Activated T-helper 1 cell treated with anti-CD3 and anti-CD28 coated beads, Interleukin-12 subunit alpha, Interleukin-12 subunit beta, Interleukin-2, Interleukin-4 antibody, amounts not matched to agents 30 ng/mL and 10 ng/mL and 1 ng/mL, durations not matched to agents 14 hours and 24 hours and 36 hours (primary cell): ENCODE measurements at places on chromosomes 5 and 9. TPM values are rescaled to one million over a fixed set of nuclear protein-coding genes. Genes with fewer than 3 reads are reported as not detected.
A peak's percentile ranks its signal among the peaks of the same experiment; 100 is the strongest.

GRCh38 chr9:114060711-114061110, 17.4 kb downstream of the AMBP start:
- H3K4me1 ChIP-seq, result no peaks in the 10 kb centered on the region
- peaks cover 5% of the 10 kb centered on the region for H3K27me3 ChIP-seq
- H3K27ac ChIP-seq, result no peak overlapping the region
- H3K4me3 ChIP-seq, result no peak overlapping the region

GRCh38 chr5:31987985-31988710, 186.0 kb downstream of the GOLPH3 start:
- H3K36me3 ChIP-seq, result no peaks in the 10 kb centered on the region
- H3K27me3 ChIP-seq, result peaks cover 2% of the 10 kb centered on the region
- H3K4me3 ChIP-seq, result no peak overlapping the region
- no peak for DNase-seq

- H3K36me3 ChIP-seq, result peaks cover 2% of the 10 kb centered on the region
- peak overlapping the region; percentile 67 for H3K27ac ChIP-seq
- H3K4me3 ChIP-seq, result peak overlapping the region; percentile 83
- DNase-seq, result no peak
- peaks cover 39% of the 10 kb centered on the region for H3K27me3 ChIP-seq
Measured at GRCh38 chr5:6449465-6450158, 953 bp downstream of the UBE2QL1 start.

DNA sequence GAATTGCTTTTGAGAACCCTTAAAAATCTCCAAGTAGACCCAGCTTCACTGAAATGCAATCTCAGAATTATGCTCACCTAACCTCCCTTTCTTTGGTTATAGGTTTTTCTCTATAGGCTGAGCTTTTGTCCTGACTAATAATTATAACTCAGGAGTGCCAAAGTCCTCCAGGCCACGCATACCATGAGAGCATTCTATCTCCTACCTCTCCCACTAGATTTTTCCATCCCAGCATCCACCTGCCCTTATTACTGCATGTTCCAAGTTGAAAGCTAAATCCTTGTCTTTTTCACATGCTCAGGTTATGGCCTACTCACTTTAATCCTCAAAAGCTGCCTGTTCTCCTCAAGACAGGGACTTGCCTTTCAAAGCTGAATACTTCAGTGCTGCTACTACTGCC, 22.1 kb downstream of the ZNF346 start:
- H3K36me3 ChIP-seq, result peaks cover 33% of the 10 kb centered on the region
- no peak overlapping the region for H3K4me3 ChIP-seq
- H3K27me3 ChIP-seq, result no peaks in the 10 kb centered on the region
- H3K4me1 ChIP-seq, result peaks cover 6% of the 10 kb centered on the region
- DNase-seq, result no peak

- H3K36me3 ChIP-seq, result peaks cover 31% of the 10 kb centered on the region
- peak overlapping the region; percentile 86 for H3K27ac ChIP-seq
- no peak overlapping the region for H3K4me3 ChIP-seq
- no peak for DNase-seq
Measured at GRCh38 chr9:93119953-93120845, 13.9 kb downstream of the NINJ1 start.

- no peak overlapping the region for H3K4me3 ChIP-seq
- no peak overlapping the region for H3K27ac ChIP-seq
- H3K36me3 ChIP-seq, result no peaks in the 10 kb centered on the region
Measured at GRCh38 chr9:24625097-24625496, 79.4 kb upstream of the IZUMO3 start.

DNA sequence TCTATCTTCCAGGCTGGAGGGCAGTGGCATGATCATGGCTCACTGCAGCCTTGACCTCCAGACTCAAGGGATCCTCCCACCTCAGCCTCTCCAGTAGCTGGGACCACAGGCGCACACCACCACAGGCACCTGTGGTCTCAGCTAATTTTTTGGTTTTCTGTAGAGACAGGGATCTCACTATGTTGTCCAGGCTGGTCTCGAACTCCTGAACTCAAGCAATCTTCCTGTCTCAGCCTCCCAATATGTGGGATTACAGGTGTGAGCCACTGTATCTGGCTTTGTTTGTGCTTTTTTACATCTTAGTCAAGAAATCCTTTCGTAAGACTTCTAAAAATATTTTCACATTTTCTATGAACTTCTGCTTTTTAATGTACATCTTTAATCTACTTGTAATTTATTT, 116.9 kb downstream of the DENND1A start:
- no peaks in the 10 kb centered on the region for H3K4me1 ChIP-seq
- no peak overlapping the region for H3K4me3 ChIP-seq
- H3K36me3 ChIP-seq, result no peaks in the 10 kb centered on the region
- DNase-seq, result no peak

DNA sequence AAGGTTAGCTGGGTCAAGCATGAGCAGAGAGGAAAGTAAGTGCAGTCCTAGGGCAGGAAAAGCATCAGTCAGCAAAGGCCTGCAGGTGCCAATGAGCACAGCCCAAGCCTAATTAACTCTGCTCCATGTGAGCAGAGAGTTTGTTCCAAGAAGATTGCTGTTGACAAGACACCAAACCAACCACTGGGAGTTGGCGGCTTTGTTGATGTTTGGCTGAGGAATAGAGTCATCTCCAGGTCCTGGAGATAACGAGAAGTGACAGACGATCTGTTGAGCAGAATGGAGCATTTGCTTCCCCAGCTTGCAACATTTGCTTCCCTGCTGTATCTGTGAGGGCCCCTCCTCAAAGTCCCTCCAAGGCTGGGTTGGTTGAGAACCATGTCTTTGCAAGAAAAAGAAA, 68.2 kb downstream of the FAM114A2 start:
- no peaks in the 10 kb centered on the region for H3K36me3 ChIP-seq
- DNase-seq, result no peak
- no peak overlapping the region for H3K27ac ChIP-seq
- no peak overlapping the region for H3K4me3 ChIP-seq
- peaks cover 4% of the 10 kb centered on the region for H3K27me3 ChIP-seq

GRCh38 chr9:133735931-133736330, 2.2 kb downstream of the SARDH start:
- no peaks in the 10 kb centered on the region for H3K4me1 ChIP-seq
- no peak overlapping the region for H3K27ac ChIP-seq
- no peak for DNase-seq
- no peaks in the 10 kb centered on the region for H3K36me3 ChIP-seq
- no peak overlapping the region for H3K4me3 ChIP-seq
- no peaks in the 10 kb centered on the region for H3K27me3 ChIP-seq

- DNase-seq, result no peak
- no peaks in the 10 kb centered on the region for H3K4me1 ChIP-seq
- no peaks in the 10 kb centered on the region for H3K27me3 ChIP-seq
- no peak overlapping the region for H3K27ac ChIP-seq
- H3K4me3 ChIP-seq, result no peak overlapping the region
- H3K36me3 ChIP-seq, result no peaks in the 10 kb centered on the region
Measured at GRCh38 chr5:66494437-66494836, 101.8 kb upstream of the MAST4 start.

GRCh38 chr5:7396713-7397454, 946 bp downstream of the ADCY2 start:
- no peak overlapping the region for H3K27ac ChIP-seq
- H3K4me3 ChIP-seq, result no peak overlapping the region
- H3K27me3 ChIP-seq, result peaks cover 33% of the 10 kb centered on the region

Gene COL5A1
- total RNA-seq, result not detected in 2 replicates

Gene RNF183
- not detected in 2 replicates for total RNA-seq

Gene CCL28
- 7.5 and 7.8 TPM in 2 replicates for total RNA-seq

Gene SLC36A2
- total RNA-seq, result not detected in 2 replicates

Gene NRG2
- total RNA-seq, result 0.08 TPM in 1 of 2 replicates, not detected in the other

Gene CCNO
- 0.10 and 0.20 TPM in 2 replicates for total RNA-seq
